ENCODE measurements at places on chromosomes 12 and 14. TPM values are rescaled to one million over a fixed set of nuclear protein-coding genes. Genes with fewer than 3 reads are reported as not detected.

- no peak for DNase-seq
Measured at GRCh38 chr14:71549421-71550050, 382.7 kb upstream of the RGS6 start.

DNA sequence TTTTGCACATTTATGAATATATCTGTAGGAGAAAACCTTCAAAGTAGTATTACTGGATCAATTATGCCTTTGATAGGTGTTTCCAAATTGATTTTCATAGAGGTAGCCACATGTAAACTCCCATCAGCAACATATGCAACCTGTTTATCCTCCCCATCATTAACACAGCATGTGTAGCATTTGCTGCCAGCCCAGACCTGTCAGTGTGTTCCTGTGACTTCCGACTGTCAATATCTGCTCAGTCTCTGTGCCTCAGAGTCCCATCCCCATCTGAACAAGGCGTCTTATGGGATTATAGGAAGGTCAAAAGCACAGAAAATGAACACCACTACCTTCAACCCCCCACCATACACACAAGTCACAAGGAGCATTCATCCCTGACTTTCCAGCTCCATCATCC lies 9.5 kb upstream of the CAPRIN2 start:
- no peak for DNase-seq

DNA sequence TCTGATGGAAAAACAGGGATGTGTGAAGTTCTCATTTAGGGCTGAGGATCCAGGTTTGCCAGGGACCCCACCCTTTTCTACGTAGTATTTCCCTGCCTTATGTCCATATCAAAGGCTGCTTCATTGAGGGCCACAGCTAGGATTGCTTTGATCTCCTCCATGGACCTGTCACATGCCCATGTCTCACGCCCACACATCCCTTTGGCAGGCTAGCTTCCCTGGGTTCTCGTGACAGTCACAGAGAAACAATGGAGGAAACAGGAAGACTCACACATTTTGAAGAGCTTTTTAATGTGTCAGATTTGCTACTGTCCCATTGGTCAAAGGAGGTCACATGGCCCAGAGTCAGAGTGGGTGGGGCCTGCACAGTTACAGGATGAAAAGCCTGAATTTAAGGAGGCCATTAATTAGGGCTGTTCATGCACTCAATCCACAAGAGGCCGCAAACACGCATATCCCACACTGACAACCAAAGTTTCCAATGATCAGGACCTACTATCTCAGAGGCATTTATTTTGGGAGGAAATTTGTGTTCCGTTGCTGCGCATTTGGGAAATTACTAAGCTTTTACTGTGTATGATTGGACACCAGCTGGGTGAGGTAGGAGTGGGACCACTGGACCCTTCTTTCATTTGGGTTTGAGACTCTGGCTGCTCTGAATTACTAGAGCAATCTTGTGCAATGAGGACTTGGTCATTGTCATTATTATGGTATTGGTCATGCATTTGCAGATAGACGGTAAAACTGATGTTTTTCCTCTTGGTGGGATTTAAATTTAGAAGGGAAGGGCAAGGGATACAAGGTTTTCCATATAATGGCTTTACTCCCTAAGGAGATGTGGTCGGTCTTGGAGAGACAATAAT lies 266.2 kb downstream of the KTN1 start:
- DNase-seq, result no peak

DNA sequence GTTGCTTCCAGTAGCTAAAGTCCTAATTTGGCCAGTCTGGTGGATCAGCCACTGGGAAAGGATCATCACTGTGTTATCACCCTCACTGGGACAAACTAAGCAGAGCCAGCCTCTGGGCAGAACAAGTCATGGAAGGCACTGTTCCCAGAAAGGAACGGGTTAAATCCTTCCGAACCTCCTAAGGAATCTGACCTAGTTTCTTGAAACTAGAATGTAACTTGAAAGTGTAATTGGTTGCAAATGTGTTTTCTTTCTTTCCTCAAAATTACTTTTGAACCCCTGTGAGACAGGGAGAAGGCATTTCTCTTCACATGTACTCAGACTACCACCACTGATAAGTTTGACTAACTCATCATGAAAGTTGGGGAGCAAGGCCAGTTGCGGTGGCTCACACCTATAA lies 18.7 kb upstream of the KICS2 start:
- no peak for DNase-seq

DNA sequence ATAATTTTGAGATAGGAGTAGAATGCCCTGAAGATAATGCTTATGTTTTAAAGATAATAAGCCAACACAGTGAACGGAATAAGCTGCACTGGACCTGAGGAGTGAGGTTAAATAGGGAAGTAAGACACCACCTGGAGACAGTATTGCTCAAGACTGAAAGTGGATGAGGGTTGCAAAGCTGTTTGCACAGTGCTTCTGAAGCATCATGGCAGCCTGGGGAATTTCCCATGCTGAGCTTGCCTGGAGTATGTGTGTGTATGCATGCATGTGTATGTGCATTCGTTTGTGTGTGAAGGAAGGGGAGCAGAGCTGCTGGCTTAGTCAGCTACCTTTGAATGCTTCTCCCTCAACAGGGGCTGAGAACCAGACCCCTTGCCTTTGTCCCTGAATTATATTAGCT lies 35.8 kb downstream of the BHLHE41 start:
- peak; percentile 27 for DNase-seq

GRCh38 chr12:27003421-27004381 lies 10.5 kb downstream of the TM7SF3 start:
- DNase-seq, result no peak

- no peak for DNase-seq
Measured at GRCh38 chr12:131773582-131774221, 54.5 kb upstream of the MMP17 start.

- DNase-seq, result peak; percentile 67
Measured at GRCh38 chr14:76267322-76268046, 108.5 kb upstream of the ESRRB start.

GRCh38 chr14:57847096-57847495 lies 18.8 kb downstream of the SLC35F4 start:
- DNase-seq, result no peak

DNA sequence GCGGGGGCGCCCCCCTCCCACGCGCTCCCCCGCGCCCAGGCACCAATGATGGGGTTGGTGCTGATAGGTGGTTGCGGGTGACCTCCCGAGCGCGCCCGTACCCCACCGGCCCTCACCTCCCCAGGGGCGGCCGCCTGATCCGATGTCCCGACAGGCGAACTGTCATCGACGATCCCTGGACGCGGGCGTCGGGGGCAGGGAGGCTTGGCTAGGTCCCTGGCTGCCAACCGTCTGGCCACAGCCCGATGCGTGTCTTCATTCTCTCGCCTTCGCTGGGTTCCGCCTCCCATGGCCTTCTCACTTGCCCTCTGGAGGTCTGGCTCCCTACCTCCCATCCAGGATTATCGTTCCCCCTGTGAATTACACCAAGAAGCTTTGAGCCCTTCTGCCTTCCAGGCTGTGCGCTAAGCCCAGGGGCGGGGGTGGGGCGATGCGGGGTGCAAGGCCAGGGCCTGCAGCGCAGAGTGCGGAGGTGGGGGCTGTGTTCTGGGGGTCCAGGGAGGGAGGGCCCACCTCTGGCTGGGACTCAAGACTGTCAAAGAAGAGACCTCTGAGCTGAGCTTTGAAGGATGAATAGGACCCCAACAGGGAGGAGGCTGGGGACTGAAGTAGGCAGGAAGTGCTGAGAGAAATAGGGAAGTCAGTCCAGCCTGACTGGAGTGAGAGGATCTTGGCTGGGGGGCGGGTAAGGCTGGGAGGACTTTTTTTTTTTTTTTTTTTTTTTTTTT lies 7.7 kb upstream of the RACGAP1 start:
- no peak for DNase-seq

Gene TAS2R46
- total RNA-seq, result 1.4 TPM

DNA sequence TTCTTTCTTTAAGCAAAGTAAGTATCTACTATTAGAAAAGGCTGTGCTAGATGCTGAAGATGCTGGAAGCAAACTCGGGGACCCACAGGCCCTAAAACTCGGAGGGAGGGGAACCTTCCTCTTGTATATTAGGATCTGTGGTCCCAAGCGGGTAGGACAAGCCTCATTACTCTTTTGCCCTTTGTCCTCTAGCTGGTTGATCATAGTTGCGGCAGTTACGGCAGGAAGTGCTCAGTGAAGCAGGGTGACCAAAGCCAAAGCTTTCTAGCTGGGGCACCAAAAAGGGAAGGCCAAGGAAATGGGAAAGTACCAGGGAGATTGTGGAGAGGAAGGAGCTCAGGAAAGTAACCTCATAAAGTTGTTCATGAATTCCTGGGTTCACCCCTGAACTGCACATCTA lies 76.3 kb downstream of the SCFD1 start:
- no peak for DNase-seq

DNA sequence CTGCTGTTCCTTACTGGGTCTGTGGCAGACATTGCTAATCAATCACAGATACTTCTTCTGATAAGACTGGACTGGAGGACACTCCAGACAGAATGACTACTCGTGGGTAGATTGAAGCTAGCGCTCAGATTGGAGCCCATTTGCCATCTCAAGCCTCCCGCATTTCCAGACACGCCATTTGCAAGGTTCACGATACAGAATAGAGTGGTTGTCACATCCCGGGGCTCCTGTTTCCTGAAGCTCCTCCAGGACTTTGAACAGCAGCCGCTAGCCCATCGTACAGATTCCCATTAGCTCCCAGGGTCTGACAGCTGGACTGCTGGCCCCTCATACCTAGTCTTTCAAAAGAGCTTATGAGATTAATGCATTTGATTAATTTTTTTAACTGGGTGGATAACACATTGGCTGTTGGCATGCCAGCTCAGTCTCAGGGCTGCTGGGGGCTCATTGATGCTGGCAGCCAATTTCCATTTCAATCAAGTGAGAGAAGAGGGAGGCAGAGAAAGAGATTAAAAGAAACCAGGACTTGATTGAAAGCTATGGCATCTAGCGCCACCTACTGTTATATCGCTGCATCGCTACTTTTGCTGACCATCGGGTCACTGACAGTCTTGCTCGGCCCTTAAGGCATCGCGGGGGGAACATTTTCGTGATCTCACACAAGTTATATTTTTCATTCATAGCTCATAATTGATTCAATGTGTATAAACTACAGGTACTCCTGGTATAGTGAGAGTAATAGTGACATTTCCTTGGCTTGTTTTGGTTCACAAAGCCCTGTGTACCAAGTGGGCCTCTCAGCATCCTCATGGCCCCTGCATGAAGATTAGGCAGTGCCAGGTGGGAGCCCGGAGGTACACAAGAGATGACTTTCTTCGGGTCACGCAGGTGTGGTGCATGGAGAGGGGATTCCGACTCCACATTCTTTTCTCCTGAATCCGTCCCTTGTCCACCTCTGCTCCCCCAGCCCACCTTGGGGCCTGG lies 78.6 kb downstream of the CCDC60 start:
- DNase-seq, result peak; percentile 68

GRCh38 chr12:18923721-18924120 lies 185.8 kb downstream of the CAPZA3 start:
- DNase-seq, result no peak

All from left lung (tissue), 14 donors.